GM23248 (cell line): ENCODE measurements at places on chromosomes 11 and 22. TPM values are rescaled to one million over a fixed set of nuclear protein-coding genes. Genes with fewer than 3 reads are reported as not detected.

DNA sequence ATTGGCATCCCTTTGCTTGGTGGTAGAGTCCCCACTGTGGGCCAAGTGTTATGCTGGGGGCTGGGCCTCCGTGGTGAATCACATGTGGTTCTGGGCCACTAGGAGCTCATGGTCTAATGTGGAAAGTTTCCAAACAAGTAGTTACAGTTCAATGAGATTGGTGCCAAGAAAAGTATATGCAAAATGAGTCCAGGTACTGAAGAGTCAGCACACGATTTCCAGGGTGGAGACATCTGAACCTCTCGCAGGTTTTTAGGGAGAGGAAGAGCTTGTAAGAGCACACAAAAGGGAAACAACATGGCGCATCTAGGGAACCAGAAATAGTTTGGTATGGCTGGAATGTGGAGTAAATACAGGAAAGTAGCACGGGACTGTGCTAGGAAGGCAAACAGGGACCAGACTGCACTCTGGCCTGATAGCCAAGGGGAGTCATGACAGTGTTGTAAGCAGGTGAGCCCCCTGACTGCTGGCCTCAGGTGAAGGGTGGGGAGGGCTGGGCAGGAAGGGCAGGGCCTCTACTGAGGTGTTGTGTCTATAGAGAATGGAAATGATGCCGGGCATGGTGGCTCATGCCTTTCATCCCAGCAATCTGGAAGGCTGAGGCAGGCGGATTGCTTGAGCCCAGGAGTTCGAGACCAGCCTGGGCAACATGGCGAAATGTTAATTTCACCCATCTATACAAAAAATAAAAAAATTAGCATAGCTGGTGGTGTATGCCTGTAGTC lies 12.6 kb downstream of the POLR2F start:
- DNase-seq: no peak
- no peak overlapping the region for H3K27ac ChIP-seq
- H3K36me3 ChIP-seq: peaks cover 15% of the 10 kb centered on the region; the same call in 1 of the 2 replicates
- H3K4me3 ChIP-seq: no peak overlapping the region
- no peaks in the 10 kb centered on the region for H3K27me3 ChIP-seq

DNA sequence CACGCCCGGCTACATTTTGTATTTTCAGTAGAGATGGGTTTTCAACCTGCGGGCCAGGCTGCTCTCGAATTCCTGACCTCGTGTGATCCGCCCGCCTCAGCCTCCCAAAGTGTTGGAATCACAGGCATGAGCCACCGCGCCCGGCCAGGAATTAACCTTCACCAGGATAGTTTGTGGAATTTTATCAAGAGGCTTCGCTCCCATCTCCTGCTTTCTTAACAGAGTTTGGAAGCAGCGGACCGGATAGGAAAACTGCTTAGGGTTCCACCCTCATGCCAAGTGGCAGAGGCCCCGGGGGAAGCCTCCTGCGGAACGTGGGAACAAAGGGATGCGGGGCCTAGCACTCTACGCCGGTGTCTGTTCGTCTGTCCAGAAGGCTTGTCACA lies 229.9 kb downstream of the ST3GAL4 start:
- peak overlapping the region; percentile 59 for H3K4me3 ChIP-seq
- H3K4me1 ChIP-seq: peaks cover 5% of the 10 kb centered on the region
- H3K36me3 ChIP-seq: no peaks in the 10 kb centered on the region
- no peak for DNase-seq

The NAALAD2 gene
- polyA plus RNA-seq: 0.23 TPM in 1 of 2 replicates, not detected in the other

GRCh38 chr11:2204361-2205213 lies 33.0 kb upstream of the TH start:
- DNase-seq: no peak
- H3K36me3 ChIP-seq: no peaks in the 10 kb centered on the region
- no peak overlapping the region for H3K27ac ChIP-seq
- no peaks in the 10 kb centered on the region for H3K4me1 ChIP-seq
- H3K27me3 ChIP-seq: no peaks in the 10 kb centered on the region
